Stimulated activated memory B cell treated with anti-CD40 and anti-IgM and Interleukin-4, amounts not matched to agents 10 μg/mL and 1 μg/mL and 100 μg/mL, for 72 hours (primary cell): ENCODE measurements at places on chromosomes 5 and 9.
A peak's percentile ranks its signal among the peaks of the same experiment; 100 is the strongest.

GRCh38 chr5:13540168-13540750, 404.2 kb downstream of the DNAH5 start:
- ATAC-seq = no peak

DNA sequence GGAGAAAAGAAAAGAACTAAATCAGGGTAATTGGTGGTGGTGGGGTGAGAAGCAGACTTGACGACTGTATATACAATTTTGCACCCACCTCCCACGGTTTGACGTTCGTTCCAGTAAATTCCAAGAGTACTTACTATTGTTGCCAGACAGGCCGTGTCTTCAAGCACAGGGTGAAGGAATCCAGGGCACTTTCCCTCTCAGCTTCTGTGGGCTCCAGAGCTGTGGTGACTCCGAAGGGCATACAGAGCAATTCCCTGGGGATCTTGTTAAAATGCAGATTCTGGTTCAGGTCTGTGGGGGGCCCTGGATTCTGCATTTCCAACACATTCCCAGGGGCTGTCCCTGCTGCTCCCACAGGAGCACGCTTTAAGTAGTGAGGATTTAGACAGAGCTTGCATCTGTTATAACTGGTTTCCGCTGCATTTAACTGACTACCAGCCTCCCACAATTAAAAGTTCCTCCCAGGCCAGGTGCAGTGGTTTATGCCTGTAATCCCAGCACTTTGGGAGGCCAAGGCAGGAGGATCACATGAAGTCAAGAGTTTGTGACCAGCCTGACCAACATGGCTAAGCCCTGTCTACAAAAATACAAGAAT, 49.3 kb upstream of the FANCC start:
- ATAC-seq = no peak

DNA sequence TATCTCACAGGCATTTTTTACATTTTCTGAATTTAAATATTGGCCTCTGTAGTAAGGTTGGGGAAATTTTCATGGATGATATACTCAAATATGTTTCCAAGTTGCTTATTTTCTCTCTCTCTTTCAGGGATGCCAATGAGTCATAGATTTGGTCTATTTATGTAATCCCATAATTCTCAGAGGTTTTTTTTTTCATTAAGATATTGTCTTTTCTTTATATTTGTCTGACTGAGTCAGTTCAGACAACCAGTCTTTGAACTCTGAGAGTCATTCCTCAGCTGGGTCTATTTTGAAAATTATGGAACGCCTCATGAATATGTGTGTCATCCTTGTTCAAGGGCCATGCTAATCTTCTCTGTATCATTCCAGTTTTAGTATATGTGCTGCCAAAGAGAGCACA, 223.2 kb downstream of the PCSK1 start:
- no peak for ATAC-seq

GRCh38 chr5:68026092-68026885, 189.3 kb upstream of the PIK3R1 start:
- no peak for ATAC-seq

DNA sequence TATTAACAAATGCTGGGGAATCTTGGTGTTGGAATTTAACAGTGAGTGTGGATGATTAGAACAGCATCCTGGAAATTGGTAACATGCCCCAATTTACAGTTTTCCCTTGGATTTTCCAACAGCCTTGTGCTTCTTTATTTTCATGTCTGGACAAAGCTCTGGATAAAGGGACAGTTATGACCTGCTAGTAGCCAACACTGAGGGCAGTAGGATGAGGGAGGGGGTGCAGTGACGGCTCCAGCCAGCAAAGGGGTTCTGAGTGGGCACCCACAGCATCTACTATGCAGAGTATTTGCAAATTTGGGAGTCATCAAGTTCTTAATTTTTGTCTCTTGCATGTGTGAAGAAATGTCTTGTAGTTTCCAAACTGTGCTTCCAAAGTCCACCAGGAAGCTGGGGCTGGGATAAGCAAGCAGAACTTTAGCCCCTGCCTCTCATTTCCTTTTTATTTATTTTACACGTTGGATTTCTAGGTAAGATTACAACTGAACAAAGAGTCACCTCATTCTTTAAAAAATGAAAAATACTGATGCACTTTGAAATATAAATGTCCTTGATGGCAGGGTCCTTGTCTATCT, 63.0 kb upstream of the SELENOP start:
- no peak for ATAC-seq

DNA sequence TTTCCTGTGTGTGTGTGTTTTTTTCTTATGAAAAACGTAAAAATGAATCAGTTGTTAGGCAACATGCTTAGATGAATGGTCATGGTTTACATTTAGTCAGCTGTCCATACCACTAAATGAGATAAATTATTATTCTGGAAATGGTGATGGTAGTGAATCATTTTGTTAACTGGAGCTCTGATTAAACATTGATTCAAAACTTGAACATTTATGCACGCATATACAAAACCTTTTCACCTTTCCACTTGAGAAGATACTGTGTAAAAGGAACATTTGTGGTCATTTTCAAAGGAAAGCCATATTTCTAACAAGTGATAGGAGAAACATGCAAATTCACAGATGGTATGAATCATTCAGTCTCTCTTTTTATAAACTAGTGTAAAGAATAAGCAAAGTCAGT, 162.0 kb downstream of the SLC25A46 start:
- no peak for ATAC-seq

GRCh38 chr5:116883875-116884274, 309.3 kb upstream of the SEMA6A start:
- ATAC-seq = no peak

- no peak for ATAC-seq
Observed at GRCh38 chr5:125295405-125295872, 549.0 kb upstream of the ZNF608 start.

DNA sequence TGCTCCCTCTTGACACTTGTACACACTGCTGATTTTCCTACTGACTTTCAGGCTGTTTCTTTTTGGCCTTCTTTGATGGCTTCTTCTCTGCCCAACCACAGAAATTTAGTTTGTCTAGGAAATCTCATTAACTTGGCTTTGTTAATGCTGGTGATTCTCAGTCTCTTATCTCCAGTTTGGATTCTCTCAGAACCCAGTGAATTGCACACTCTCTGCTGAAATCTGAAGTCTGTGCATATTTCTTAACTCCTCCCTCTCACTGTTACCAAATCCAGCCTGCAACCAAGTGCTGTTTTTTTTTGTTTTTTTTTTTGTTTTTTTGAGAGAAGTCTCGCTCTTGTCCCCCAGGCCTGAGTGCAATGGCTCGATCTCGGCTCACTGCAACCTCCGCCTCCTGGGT, 117.2 kb downstream of the CDC42SE2 start:
- no peak for ATAC-seq

DNA sequence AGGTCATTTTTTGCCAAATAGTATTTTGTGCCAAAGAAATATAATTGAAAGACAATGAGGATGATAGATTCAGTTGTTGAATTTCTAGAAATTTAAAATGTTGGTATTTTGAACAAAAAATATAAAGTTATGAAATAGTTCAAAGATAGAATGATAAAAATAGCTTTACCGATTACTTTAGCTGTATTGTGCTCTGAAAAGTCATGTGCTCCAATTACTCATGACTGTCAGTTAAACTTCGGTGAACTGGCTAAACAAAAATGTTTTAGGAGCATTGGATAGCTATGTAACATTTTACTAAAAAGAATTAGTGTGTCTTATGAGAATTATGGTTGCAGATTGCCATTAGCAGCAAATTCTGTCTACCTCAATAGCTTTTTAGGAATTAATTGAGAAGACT, 177.3 kb upstream of the VCAN start:
- ATAC-seq = no peak

DNA sequence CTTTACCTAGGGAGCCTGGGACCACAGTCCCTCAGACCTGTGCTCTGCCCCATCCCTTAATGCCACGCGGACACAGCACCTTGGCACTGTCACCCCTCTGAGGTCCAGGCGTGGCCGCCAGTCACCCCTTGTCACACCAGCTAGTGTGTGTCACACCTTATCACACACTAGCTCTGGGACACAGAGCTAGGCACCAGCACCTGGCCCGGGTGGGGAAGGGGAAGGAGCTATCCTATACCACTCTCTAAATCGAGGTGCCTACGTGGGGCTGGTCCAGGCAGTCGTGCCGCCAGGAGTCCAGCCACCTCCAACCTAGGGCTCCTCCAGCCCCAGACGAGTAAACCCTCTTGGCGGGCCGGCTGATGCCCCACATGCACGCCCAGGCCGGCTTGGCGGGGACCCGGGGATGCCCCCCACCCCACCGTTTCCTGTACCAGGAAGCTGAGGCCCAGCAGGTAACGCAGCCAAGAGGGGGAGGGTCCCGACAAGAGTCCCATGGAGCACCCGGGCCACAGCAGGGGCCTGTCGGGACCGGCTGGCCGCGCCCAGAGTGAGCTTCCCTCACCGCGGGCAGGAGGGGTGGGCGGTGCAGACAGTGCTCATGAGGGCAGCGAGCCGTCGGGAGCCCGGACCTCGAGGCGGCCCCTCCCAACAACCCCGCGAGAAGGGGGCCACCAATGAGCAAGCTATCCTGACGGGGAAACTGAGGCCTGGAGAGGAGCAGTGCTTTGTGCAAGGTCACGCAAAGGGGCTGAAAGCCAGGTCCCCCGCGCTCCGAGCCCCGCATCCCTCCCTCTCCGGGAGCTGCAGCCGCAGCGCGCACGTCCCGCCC, 550 bp downstream of the CORO2A start:
- peak; percentile 17 for ATAC-seq

- ATAC-seq = no peak
Observed at GRCh38 chr5:142012186-142012785, 541 bp downstream of the GNPDA1 start.

DNA sequence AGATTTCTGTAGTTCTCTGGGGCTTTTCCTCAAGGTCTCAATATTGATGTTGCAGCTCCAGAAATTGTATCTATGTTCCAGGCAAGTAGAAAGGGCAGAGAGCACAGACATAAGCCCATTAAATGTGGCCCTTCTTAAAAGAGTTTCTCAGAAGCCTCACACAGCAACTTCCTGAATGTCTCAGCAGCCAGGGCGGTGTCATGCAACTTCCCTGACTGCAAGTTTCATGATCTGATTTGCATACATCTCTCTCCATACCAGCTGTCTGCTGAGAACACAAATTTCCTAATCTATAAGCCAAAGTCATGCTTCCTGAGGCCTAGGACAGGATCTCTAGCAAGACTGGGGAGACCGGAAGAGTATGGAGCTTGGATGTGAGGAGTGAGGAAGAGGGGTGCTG, 13.0 kb downstream of the RGS7BP start:
- no peak for ATAC-seq

DNA sequence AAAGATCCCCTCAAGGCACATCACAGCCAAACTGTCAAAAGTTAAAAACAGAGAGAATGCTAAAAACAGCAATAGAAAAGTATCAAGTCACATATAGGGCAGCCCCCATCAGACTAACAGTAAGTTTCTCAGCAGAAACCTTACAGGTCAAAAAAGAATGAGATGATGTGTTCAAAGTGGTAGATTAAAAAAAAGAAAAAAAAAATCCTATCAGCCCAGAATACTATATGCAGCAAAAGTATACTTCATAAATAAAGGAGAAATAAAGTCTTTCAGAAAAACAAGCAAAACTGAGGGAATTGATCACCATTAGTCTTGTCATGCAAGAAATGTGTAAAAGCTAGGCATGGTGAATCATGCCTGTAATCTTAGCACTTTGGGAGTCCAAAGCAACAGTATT, 99.9 kb upstream of the RAD23B start:
- ATAC-seq = no peak

GRCh38 chr5:150161242-150162141, 5.1 kb upstream of the CDX1 start:
- ATAC-seq = peak; percentile 61

DNA sequence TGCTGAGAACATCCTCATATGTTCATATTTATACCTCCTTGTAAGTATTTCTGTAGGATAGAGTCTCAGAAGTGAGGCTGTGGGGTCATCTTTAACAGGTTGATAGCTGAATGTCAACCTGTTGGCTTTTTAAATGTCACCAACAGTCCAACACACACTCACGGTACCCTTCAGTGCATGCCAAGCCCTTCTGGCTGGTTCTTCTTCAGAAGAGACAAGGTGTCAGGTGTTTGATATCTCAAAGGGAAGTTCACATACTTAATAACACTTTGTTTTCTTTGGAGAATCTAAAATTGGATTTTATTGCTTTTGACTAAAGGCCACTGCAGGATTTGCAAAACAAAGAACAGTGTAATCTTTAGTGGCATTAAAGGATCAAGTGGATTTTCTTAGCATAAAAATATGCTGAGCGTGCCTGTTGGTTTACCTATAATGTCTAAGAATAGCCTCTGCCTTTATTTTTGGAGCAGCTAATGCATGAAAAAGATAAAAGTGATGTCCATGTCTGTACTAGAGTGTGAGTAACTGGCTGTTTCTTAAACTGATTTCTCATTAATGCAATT, 58.2 kb downstream of the RGS3 start:
- no peak for ATAC-seq

DNA sequence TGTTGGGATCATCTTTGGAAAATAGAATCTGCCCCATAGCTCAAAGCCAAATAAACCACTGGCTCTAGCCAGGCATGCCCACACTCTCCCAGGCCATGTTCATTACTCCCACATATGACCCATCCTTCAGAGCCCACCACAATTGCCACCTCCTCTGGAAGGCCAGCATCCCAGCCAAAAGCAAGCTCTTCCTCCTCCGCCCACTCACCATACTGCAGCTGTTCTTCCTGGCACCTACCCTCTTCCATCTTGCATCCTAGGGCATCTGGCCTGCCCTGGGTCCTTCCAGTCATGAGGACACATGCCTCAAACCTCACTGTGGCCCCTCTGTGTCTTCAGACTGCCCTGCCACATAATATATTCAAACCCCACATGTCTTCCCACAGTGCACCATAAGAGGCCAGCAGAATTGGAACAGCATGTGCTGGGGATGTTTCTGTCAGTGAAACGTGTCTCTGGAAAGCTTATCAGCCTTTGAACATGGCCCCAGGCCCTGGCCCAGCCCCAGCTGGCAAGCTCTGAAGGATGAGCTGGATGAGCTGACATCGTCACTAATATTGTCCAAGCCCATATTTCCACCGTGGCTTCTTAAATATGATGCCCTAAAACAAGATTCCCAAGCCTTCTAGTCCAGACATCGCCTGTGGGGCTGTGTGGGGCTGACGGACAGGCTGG, 230.8 kb downstream of the AGTPBP1 start:
- ATAC-seq = no peak

DNA sequence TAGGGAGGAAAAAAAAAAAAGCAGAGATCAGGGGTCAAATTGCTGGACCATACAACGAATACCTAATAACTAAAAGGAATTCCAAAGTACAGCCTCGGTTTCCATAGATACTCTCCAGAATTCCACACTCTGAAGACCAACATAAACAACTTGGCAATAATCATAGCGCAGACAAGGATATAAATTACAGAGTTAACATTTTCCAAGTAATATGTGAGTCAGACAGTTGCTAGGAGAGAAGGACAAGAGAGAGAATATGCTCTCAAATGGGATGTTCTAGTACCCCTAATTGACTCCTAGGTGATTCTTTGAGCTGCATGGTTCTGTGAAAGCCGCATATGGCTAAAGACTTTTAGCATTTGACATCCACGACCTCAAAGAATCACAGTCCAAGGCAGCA, 165.2 kb downstream of the FRMD3 start:
- ATAC-seq = no peak

GRCh38 chr5:158755986-158756385, 343.7 kb downstream of the EBF1 start:
- no peak for ATAC-seq
